Hematopoietic multipotent progenitor cell treated with erythropoietin and hydrocortisone succinate and interleukin-3 and kit ligand, for 15 days (in vitro differentiated cells): ENCODE measurements at places on chromosomes 13 and 19.

- no peak for DNase-seq
Observed at GRCh38 chr19:2478756-2479555, 3.0 kb downstream of the GADD45B start.

GRCh38 chr13:74132776-74133656, 1.2 kb downstream of the KLF12 start:
- DNase-seq: no peak

DNA sequence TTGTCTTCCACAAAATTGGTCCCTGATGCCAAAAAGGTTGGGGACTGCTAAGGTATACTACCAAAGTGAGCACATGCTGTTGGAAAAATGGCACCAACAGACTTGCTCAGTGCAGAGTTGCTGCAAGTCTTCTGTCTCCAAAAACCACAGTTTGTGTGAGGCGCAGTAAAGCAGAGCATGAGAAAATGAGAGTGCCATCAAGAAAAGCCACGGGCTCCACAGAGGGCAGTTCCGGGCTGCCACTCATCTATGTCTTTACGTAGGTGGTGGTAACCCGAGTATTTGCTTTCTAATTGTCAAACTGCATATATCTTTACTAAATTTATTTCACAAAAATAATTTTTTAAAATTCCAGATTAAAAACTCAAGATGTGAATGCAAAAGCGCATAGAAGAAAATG, 123.8 kb downstream of the RNF17 start:
- DNase-seq: no peak

GRCh38 chr19:46015687-46016425, 7.0 kb downstream of the PGLYRP1 start:
- DNase-seq: no peak

- DNase-seq: no peak
Observed at GRCh38 chr13:60326273-60326672, 70.7 kb upstream of the TDRD3 start.

DNA sequence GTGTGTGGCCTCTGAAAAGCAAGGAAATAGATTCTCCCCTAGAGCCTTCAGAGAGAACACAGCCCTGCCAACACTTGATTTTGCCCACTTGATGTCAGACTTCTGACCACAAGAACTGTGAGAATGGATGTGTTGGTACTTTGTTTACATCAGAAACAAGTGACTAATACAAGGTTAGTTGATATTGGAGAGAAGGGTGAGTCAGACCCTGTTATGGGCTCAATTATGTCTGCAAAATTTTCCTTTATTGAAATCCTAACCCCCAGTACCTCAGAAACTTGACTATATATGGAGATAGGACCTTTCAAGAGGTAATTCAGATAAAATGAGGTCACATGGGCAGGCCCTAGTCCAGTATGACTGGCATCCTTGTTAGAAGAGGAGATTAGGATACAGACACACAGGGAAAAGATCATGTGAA, 226.7 kb downstream of the RFC3 start:
- DNase-seq: no peak

- DNase-seq: no peak
Observed at GRCh38 chr19:31330761-31331160, 18.5 kb downstream of the TSHZ3 start.

- DNase-seq: no peak
Observed at GRCh38 chr19:29562299-29563297, 36.8 kb downstream of the VSTM2B start.

DNA sequence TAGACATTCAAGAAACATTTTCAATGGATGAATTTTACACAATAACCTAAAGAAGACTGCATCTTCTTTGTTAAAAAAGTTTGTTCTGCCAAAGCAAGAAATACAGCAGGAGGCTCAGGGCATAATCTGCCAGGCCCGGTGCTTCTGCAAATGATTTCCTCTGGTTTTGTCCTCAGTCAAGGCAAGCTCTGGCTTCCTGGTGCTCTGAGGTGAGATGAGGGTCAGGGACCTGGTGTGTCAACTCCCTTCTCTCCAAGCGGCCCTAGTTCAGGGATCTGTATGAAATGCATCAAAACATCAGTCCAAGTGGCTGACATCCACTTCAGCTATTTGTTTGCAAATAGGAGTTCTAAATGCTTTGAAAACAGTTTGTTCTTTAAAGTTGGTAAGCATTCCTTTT, 31.6 kb downstream of the LACC1 start:
- DNase-seq: no peak

DNA sequence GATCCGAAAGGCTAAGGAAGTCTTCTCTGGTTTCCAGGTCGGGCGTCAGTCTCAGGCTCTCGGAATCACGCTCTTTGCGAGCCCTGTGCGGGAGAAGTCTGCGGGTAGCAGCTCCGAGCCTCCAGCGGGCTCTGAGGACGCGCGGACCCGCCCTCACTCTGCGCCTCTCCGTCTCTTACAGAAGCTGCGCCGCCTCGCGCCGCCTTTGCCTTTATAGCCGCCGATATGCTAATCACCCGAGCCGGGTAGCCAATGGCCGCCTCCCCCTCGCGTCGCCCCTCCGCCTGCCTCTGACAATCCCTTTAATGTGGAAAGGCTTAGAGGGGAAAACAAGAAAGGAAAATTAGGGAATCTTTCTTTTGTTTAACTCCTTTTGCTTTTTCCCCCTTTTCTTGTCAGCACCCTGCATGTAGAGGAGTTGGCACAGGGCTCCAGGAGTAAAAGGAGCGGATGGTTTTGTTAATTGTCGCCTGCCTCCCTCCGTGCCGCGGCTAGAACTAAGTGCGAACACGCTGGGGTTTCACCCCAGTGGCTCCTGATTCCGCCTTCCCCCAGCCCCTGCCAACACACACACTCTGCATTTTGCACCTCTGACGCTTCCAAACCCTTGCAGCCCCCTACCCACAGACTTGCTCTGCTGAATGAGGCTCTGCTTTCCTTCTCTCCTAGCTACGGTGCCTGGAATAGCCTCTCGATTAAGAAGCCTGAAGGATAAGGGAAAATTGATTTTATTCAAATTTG, at the start of gene PCDH8:
TSS of gene PCDH8 (minus strand) at position 186 of the 741 bp plus-strand sequence. CDS start 204 bp downstream, outside the sequence.
- no peak for DNase-seq

GRCh38 chr13:79490824-79491223, 9.9 kb downstream of the NDFIP2 start:
- DNase-seq: no peak

DNA sequence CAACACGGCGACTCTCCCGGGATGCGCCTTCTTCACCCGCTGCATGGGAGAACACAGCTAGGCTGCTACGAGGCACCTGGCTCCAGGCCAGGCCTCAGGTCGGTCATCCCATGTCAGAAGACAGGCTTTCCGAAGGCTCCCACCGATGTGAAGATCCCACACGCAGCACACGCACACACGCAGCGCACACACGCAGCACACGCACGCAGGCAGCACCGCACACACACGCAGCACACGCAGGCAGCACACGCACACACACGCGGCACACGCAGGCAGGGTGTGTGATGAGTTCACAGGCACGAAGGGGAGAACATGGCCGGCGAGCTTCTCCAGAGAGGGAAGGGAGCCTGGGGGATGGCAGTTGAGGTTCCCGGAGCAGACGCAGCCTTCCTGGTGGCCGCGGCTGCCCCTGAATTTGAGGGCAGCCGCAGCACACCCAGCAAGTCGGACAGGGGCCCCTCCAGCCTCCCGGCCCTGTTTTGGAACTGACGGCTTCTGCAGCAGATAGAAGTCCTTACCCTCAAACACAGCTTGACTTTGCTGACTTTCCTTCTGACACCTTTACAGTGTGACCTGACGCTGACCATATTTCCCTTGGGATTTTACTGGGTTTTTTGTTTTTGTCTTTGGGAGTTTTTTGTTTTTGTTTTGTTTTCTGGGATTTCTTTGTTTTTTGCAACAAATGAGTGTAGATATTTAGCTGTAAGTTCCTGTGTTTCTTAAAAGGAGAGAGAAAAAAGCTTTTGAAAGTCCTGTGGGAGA, 55.9 kb downstream of the RASA3 start:
- no peak for DNase-seq

DNA sequence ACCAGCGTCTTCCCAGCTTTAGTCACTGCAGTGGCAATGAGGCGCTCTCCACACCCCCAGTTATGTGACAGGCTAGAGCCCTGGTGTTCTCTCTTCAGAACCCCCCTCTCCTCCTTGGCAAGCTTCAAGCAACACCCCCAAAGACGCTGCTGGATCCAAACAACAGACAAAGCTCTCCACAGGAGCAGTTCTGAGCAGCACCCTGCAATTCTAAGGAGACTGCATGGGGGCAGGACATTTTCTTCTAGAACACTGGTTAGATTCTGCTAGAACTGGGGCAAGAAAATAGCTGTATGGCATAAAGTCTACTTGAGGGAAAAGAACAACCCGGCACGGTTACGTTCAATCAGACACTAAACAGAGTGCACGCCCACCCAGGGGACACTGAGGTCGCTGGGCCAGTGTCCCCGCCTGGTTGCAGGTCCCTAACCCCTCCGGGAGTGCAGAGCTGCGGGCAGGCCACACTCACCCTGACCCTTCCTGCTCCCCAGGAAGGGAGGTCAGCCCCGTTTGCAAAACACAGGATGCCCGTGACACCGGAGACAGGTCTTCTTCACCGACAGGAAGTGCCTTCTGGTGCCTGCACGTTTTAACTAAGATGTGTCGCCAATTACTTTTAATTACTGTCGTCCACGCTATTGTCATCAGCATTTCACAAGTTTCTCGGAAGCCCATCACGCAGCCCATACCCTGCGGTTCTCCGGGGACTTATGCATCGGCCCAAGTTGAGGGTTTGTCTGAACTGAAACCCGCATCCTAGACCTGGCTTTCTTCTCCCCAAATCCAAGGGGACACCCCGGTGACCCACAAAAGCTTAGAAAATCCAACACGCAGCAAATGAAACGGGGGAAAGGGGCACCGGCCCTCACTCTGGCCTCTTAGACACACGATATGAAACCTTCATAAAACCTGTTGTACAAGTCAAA, 943 bp downstream of the GJB6 start:
- DNase-seq: no peak

GRCh38 chr19:17156296-17156946, 58.7 kb upstream of the USE1 start:
- DNase-seq: no peak

GRCh38 chr13:42140494-42140893, 92.0 kb downstream of the DGKH start:
- no peak for DNase-seq

- no peak for DNase-seq
Observed at GRCh38 chr19:49710372-49710951, 19.5 kb downstream of the CPT1C start.

GRCh38 chr13:52921194-52921593, 72.8 kb upstream of the PCDH8 start:
- no peak for DNase-seq

- DNase-seq: no peak
Observed at GRCh38 chr19:18252370-18252717, 21.9 kb downstream of the IQCN start.

- no peak for DNase-seq
Observed at GRCh38 chr13:72141855-72142519, 275.0 kb upstream of the DACH1 start.

GRCh38 chr13:110109910-110110309, 197.0 kb downstream of the COL4A1 start:
- no peak for DNase-seq

GRCh38 chr19:3108775-3109174, 14.6 kb downstream of the GNA11 start:
- peak; percentile 71 for DNase-seq

GRCh38 chr19:55670280-55671053, 4.6 kb upstream of the EPN1 start:
- no peak for DNase-seq

DNA sequence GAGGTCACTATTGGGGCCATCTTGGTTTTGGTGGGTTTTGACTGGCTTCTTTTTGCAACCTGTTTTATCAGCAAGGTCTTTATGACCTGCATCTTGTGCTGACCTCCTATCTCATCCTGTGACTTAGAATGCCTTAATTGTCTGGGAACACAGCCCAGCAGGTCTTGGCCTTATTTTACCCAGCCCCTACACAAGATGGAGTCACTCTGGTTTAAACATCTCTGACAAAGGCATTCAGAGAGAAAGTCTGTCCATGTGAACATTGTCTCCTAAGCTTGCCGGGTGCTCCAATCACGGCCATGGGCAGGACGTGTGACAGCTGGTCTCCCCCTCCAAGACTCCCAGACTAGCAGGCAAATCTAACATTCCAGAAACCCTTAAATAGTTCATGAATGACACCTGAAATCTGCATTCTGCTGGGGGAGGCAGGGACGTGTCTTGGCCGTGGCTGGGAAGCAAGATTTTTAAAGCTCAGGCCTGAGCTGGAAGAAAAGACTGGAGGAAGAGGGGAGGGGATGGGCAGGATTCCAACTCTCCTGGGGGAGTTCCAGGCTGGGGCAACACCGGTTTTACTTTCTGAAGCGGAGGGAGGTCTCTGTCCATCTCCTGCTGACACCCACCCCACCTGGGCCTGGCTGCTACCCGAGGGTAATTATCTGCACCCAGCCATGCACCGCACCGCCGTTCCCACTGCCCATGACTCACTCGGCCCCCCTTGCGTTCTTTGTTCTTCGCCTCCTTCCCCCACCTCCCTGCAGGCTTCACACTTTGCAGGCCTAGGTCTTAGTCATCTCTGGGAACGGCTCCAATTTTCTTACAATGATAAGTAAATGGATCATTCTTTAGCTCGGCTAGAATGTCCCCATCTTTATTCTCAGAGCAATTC, 11.6 kb upstream of the OR1M1 start:
- DNase-seq: peak; percentile 50

DNA sequence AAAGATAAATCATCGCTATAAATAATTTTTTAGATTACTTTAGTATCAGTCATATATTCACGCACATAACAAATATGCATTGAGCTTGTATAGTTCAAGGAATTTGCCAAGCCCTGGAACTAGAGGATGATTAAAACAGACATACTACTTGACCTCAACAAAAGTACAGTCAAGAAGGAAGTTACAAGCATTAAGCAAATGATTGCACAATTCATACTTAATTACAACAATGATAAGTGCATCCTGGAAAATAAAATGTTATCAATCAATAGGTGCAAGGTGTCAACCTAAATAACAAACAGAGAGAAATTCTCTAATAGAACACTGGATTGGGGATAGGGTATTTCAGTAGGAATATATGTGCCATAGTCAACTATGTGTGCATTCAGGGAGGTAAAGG, 491.2 kb downstream of the GPC5 start:
- no peak for DNase-seq

GRCh38 chr13:33150662-33151061, 134.4 kb downstream of the KL start:
- DNase-seq: no peak

DNA sequence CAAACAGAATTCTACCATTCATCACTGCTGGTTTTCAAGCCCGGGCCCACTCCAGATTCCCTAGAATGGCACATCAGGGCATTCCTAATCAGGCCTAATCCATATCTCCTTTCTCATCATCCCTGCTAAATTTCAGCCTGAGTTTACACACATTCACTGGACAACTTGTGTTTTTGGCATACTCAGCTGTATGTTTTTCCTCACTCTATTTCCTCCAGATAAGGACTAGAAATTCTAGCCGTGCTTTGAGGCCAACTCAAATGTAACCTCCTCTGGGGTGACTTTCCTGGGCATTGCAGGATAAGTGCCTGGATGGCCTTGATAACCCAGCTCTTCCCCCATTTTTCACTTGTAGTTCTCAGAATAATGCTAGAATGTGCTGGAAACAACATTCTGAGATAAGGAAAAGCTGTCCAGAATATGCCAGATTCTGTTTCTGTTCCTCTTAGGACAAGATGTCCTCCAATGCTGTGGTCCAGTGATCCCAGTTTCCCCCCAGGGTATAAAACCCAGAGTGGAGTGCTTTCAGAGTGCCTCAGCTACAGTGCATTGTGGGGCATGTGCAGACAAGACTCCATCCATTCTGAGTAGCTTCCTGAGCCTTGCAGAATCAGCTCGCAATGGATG, 66.9 kb upstream of the CLDN10 start:
- no peak for DNase-seq
